Body of pancreas (tissue), 4 donors: ENCODE measurements at places on chromosomes 13 and 19.

DNA sequence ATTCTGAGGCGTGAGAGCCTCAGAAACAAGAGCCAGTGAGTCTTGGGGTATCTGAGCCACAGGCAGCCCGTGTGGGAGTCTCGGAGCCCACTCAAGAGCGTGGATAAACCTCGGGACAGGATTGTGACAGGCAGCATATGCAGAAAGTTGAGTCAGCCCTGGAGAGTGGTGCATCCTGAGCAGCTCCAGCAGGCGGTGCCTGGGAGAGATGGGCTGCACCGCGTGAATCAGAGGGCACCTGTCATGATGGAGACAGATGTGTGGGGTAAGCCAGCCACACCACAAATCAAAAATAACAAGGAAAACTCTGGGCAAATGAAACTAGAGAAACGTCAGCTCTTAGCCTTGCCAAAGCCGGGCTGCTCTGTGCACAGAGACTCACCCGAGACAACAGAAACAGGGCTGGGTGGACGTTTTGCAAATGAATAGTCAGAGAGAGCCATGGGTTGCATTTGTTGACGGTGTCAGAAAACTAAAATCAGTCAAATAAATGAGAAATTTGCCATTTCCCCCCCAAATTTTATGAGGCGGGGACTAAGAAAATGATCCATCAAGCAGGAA is 30.0 kb upstream of the POP4 start:
- DNase-seq, result no peak

DNA sequence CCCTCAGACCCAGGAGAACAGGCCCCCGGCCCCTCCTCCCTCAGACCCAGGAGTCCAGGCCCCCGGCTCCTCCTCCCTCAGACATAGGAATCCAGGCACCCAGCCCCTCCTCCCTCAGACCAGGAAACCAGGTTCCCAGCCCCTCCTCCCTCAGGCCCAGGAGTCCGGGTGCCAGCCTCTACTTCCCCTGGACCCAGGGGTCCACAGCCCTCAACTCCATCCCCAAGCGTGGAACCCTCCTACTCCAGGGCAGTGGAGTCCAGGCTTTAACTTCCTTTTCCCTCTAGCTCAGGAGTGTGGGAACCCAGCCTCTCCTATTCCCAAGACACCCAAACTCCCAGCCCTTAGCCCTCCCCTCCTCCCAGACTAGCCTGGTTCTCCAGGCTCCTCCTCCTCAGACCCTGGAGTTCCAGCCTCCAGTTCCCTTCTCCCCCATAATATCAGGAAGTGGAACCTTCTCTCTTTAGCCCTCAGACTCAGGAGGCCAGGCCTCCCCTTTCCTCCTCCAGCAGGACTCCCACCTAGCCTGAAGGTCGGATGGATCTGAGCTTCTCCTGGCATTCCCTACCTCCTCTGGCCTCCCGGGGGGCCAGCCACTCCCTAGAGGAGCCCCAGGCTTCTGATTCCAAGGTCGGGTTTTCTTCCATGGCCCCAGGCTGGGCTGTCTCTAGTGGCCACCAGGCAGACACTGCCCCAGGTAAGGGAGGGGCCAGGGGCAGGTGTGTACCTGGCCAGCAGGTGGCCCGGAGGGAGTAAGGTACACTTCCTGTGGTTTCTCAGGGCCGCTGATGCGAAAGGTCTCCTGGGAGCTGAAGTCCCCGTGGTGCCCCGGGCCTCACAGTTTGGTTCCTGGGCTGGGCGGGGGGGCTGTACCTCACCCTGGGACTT is at the start of gene TMC4:
Gene TMC4 (minus strand): TSS at position 690 of the 888 bp plus-strand sequence. CDS start 43 bp downstream, at position 647.
- DNase-seq, result peak; percentile 90

DNA sequence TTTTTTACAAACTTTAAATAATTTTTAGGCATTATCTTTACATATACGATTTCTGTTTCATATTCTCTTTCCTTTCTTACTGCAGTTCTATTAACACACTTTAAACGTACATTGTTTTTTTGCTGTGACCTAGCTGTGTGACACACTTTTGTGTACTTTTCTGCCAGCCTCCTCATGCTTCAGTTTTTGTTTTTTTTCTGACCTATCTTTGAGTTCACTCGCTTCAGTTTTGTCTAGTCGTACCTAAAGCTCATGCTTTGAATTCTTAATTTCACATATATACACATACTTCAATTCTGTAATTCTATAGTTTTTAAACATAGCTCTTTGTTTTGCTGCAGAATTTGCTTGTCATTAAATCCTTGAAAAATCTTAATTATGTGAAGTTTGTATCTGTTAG is 150.4 kb downstream of the PDS5B start:
- DNase-seq, result no peak

GRCh38 chr13:31234729-31235128 is 35.0 kb downstream of the B3GLCT start:
- DNase-seq, result no peak

GRCh38 chr19:52138278-52138982 is 1.3 kb downstream of the ZNF616 start:
- DNase-seq, result peak; percentile 27

- DNase-seq, result peak; percentile 84
These were observed 11.7 kb downstream of the NTN5 start for GRCh38 chr19:48660852-48661710.

GRCh38 chr19:18320865-18321733 is 1.8 kb downstream of the LSM4 start:
- no peak for DNase-seq

GRCh38 chr19:43526884-43527859 is at the start of gene ETHE1:
Gene ETHE1, minus strand, starts transcription at chr19:43527201. Its CDS starts 24 bp downstream, at chr19:43527177.
- DNase-seq, result peak; percentile 79

DNA sequence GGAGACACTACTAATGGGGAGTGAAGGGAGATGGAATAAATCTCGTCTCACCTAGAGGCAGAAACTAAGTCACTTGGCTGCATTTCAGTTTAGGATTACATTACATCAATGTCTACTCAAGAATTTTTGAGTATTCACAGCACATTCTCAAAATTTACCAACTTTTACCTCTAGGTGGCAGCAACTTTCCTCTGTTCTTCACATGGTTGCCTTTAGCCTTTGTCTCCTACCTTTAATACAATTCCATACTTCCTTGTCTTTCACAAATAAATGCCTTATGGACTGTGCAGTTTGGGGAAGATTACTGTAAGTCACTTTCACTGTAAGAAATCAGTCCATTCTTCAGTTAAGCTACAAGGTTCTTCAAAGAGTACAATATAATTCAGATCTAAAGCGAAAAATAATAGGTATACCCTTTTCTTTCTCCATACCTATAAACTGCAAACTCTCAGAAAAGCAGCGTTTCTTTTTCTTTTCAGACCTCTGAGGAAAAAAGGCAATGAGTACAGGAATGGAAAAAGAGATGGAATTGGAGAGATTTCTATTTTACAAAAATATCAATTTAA is 379.4 kb downstream of the KLF12 start:
- DNase-seq, result peak; percentile 9

- DNase-seq, result no peak
These were observed 71.6 kb downstream of the TM9SF2 start for GRCh38 chr13:99572921-99573320.

DNA sequence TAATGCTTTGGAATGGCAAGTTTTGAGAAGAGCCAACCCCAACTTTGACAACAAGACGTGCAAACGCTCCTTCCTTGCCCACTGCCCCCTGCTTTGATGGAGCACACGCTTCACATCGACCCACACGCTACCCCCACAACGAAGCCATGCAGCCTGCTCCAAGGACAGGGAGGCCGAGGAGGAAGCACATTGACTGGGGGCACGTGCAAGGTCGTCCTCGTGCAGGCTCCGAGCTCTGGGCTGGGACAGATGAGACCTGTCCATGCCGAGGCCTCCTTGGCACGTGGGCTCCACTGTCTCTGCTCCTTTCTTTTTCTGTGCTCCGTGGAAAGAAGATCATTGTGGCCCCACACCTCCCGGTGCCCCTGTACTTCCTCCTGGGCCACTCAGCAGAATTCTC is 309.0 kb downstream of the TEX29 start:
- no peak for DNase-seq

GRCh38 chr19:1123885-1124677 is 20.3 kb downstream of the GPX4 start:
- no peak for DNase-seq

DNA sequence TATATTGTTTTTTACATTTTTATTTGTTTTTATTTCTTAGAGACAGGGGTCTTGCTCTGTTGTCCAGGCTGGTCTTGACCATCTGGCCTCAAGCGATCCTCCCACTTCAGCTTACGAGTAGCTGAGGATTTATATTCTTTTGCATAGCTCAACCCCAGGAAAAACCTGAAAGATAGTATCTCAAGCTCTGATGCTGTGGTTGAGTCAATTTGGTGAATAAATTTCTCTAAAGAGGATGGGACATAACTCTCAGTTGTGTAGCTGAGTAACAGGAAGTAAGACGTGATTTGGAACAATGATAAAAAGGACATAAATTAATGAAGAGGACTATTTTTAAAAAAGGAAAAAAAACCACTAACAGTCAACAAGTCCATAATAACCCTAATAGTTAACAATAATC is 79.8 kb upstream of the TNFSF11 start:
- DNase-seq, result no peak

DNA sequence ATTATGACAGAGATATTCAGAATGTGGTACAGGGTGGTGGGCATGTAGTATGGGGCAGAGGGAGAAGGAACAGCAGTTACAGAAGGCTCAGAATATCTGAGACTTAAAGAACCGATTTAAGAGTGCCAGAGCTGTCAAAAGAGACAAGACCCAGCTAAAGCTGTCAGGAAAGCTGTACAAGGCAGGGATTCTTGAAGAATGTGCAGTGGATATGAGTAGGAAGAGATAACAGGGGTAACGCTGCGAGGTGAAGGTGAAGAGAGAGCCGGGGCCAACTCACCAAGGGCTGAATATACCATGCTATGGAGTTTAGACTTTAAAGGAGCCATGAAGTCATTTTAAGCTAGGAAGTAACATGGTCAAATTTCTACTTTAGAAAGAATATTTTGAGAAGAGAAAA is 381.0 kb downstream of the DIAPH3 start:
- no peak for DNase-seq

DNA sequence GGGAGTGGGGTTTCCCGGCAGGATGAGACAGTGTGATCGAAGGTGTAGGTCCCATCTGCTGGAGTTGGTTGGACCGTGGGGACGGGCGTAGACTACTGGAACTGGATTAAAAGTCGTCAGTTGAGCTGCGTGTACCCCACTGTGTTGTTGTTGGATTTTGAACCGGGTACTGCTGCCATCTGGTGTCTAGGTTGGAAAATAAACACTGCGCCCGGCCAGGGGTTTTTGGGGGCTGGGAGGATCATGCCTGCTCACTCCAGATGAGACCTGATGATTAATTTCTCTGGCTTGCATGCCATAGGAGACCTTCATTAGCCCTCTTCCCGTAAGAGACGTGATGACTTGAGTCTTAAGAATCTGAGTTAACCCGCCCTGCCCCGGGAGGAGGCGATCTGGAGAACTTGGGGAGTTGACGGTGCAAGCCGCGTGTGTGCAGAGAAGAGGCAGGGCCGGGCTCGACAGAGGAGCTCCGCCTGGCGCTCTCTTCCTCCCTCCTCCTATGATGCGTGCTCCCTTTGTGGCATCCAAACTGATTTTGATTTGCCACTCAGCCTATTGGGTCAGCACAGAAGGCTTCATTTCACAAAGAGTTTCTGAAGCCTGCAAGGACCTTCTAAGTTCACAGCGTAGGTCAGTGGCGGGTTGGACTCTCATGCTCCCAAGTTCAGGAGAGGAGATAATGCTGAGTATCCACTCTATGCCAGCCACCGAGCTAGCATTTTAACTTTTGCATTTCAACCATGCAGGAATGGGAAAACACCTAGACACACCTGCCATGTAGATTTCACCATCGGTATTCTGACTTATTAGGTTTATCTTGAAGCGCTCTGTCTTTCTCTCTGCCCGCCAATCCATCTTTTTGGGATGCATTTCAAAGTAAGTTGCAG is 2.7 kb downstream of the UHRF1 start:
- DNase-seq, result peak; percentile 45

DNA sequence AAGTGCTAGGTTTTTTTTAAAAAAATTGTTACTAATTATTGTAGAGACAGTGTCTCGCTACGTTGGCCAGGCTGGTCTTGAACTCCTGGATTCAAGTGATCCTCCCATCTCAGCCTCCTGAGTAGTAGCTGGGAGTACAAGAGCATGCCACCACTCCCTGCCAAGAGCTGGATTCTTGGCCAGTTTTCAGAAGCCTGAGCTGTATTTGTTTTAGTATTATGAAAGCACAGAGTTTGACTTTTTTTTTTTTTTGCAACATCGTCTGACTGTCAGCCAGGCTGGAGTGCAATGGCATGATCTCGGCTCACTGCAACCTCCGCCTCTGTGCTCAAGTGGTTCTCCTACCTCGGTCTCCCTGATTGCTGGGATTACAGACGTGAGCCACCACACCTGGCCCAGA is 7.0 kb downstream of the ARMC6 start:
- DNase-seq, result peak; percentile 89

DNA sequence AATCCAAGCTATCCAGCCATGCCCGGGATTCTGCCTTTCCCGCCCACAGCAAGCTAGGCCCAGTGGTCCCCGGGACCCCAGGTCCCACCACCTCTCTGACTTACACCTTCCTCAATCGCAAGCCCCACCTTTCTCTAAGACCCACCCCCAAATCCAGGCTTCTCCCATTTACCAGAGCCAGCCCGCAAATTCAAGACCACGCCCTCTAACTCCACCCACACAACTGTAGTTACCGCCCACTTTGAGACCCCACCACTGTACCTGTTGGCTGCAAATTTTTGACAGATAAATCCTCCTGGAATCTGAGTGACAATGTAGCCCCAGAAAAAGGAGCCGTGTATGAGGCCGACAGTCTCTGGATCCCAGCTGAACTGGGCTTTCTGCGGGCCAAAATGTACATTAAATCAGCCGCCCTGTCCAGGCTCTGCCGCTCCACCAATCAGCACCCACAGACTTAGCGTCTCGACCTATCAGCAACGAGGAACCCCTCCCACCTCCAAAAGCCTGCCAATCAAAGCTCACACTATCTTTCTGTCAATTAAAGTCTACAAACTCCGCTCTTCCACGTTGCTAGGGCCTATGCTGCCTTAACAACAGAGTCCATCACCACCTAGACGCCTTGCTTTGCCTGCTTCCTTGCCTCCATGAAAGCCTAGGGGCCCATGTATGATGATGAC is 6.3 kb downstream of the SLC17A7 start:
- DNase-seq, result no peak

- no peak for DNase-seq
These were observed 556 bp downstream of the TRIP10 start for GRCh38 chr19:6739883-6740588.

DNA sequence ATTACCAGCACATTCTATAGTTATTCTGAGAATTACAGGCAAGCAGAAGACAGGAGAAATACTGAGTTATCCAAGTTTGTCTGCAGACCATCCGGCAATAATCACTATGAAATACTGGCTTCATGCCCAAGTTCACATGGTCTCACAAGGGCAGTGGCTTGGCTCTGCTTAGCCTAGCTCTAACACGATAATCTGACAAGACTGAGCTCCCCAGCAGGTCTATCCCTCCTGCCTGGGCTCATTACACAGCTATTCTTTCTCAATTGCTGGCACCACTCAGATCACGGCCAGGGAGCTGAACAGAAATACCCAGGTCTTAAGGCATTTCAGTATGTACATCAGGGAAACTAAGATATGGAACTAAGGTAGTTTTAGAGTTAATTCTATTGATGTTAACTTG is 361.6 kb upstream of the PCDH20 start:
- no peak for DNase-seq

DNA sequence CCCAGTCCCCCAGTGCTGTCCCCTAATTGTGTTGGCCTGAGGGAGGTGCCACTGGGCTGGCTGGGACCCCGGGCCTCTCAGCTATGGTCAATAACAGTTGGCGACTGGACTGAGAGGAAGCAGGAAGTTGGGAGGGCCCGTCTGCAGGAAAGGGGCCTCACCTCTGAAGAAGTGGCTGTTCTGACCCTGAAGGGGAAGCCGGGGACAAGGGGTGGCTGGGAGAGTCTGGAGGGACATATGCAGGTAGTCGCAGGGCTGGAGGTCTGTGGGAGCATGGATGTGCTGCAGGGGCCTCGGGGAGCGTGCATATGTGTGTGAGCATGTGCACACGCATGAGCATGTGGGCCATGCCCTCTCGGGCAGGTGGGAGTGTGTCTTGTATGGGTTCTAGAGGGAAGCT is 5.9 kb downstream of the PKN1 start:
- no peak for DNase-seq
